Fibroblast of upper back skin (primary cell): ENCODE measurements at places on chromosomes 6 and 20.
A peak's percentile ranks its signal among the peaks of the same experiment; 100 is the strongest.

- no peak for DNase-seq
Observed at GRCh38 chr6:98640366-98640765, 194.0 kb upstream of the POU3F2 start.

GRCh38 chr6:30828027-30828962 lies 56.0 kb upstream of the DDR1 start:
- peak; percentile 91 for DNase-seq

GRCh38 chr6:14373648-14374437 lies 256.3 kb downstream of the CD83 start:
- DNase-seq, result no peak

DNA sequence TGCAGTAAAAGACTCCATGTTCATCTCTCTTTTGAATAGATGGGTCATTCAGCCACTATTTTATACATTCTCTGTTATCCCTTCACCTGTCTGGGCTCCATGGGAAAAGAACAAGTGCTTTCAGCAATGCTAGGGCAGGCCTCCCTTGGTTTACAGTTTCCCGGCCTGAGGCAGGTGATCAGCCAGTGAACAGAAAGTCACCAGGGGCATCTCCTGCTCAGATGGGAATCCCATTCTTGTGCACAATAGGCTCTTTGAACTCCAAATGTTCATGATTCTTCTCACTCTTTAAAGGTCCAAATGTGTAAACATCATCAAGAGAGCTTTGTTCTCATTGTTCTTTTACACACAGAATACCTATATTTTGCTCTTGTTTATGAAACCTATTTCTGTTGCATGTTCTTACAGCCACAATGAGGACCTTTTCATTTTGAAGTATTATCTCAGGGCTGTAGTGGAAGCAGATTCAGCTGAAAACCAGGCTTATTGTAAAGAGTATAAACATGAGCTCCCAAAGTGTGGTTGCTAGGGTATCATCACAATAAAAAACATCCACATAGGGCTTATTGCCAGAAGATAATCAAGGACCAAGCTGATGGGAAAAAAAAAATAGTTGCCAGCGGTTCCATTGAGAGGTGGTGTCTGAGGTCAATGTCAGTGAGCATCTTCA lies 267.1 kb upstream of the SGK1 start:
- no peak for DNase-seq

DNA sequence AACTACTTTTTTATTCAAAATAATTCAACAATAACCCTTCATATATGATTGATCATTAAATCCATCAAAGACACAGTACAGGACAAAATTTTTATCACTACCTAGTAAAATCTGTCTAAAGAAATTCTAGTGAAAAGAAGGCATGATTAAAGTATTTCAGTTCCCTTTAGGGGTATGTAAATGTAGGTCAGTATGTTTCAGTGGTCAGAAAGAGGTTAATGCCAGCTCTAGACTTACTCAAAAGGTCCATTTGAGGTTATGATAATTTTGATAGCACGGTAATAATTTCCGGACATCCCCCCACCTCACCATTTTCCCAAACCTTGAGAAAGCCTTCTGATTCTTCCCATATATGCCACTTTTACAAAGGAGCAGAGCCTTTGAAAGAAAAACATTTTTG lies 193.5 kb upstream of the ID4 start:
- DNase-seq, result no peak

DNA sequence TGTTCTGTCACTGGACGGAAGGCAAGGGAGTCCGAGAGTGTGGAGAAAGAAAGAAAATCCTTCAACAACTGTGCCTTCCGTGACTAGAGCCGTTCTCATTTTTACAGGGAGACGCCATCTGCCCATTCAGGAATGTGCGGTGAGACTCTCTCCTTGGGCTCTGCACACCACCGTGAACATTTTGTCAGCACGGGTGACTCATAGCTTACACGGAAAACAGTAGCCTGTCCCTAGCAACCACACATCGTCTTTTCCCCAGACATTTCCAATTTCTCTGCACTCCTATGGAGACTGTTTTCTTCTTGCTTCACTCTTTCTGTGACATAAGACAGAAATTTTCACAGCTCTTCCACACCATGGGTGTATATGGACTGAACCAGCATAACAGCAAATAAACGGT lies 55.1 kb downstream of the TBXT start:
- peak; percentile 68 for DNase-seq

- DNase-seq, result no peak
Observed at GRCh38 chr20:2399390-2399789, 18.7 kb downstream of the TGM6 start.

- DNase-seq, result peak; percentile 78
Observed at GRCh38 chr6:88982720-88983119, 19.3 kb upstream of the RNGTT start.

GRCh38 chr6:163861627-163862026 lies 447.1 kb downstream of the QKI start:
- DNase-seq, result no peak

- DNase-seq, result no peak
Observed at GRCh38 chr6:1903780-1904465, 294.2 kb downstream of the FOXC1 start.

- no peak for DNase-seq
Observed at GRCh38 chr20:33568378-33568777, 78.5 kb downstream of the CBFA2T2 start.

DNA sequence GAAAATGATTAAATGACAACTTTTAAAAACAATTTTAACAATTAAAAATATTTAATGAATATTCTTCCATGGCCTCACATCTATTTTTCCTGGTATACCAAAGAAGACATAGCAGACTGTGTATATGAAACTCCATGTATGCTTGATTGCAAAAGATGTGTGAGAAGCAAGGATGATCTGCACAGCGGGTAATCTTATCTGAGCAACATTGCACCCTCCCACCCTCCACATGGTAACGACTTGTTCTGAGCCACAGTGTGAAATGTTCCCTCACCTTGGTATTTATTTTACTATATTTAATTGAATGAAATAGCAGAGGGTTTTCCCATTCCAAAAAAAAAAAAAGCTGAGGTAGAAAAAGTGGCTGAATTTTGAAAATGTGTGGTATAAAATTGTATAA lies 204.4 kb downstream of the SYNE1 start:
- no peak for DNase-seq

DNA sequence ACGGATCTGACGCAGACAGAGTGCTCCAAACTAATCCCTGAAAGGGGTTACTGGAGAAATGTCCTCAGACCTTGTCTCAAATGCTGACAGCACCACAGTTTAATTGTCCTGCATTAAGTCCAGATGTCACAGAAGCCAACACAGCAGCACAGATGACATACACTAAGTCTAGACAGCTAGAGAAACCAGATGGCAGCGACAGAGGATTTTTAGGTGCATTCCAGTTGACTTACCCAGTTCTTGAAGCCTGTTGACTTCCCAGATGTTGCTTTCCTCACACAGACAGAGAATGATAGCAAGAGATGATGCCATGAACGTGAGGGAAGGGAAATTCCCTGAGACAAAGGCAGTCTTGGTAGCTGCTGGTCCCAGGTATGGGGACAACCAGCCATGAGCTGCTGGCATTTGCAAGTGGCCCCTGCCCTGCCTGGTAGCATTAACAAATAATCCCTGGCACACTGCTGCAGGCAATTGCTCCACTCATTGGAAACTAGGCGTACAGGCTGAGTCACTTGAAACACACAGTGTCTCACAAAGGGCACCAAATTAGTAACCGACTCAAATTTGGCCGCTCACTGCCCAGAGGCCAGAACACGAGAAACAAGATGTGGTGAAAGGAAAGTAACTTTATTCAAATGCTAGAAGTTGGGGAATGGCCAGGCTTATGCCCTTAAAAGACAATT lies 52.2 kb downstream of the ADGB start:
- no peak for DNase-seq

DNA sequence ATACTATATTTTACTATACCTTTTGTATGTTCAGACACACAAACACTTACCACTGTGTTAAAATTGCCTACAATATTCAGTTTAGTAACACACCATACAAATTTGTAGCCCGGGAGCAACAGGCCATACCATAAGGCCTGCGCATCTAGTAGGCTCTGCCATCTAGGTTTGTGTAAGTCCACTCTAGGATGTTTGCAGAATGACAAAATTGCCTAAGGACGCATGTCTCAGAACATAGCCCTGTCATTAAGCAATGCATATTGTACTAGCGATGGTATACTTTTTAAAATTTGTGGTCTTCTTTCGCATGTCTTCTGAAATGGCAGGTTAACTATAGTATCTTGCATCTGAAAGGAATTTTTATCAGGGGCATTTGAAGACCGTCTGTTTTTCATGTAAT lies 26.6 kb upstream of the MAP7 start:
- DNase-seq, result no peak

DNA sequence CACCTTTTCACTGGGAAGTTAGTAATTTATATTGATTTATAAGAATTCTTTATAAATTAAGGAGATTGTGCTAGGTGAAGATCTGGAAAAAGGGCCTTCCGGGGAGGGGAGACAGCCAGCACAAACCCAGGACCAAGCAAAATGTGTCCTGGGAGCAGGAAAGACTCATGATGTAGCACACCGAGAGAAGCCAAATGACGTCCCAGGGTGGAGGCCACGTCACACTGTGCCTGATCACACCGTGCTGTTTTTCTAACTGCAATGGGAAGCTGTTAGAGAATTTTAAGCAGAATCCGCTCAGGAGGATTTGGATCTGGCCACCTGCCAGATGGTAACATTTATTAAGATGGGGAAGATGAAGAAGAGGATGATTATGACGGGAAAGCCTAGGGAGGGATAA lies 72.7 kb upstream of the AKAP12 start:
- no peak for DNase-seq
